ENCODE measurements at places on chromosomes 3 and 15.

DNA sequence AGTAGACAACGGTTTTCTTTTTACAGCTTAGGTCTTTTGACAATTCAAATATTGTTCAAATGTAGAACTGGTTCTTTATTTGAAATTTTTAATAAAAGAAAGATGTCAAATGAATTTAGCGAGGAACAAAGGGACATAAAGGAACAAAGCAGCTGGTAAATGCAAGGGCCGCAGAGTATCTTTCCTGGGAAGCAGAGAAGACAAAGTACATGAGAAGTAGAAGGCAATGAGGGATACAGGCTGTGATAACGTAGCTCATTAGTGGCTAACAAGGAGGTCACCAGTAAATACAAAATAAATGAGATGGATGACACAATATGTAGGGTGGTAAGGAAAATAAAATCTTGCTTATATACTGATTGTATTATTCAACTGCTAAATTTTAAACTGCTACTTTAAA, 762.8 kb downstream of the VGLL3 start:
- DNase-seq, result no peak

- DNase-seq, result no peak
Measured at GRCh38 chr3:42728668-42729364, 26.2 kb upstream of the HHATL start.

DNA sequence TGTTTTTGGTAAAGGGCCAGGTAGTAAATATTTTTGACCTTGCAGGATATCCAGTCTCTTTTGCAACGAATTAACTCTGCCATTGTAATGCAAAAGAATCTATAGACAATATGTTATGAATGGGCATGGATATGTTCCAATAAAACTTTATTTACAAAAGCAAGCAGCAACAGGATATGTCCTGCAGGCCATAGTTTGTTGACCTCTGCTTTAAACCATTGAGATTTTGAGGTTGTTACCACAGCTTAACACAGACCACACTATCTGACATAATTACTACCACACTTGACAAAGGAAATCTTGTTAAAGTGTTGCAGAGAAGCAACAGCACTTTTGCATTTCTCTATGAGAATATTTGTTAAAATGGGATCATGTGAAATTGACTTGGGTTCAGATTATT, 349.3 kb downstream of the ERC2 start:
- DNase-seq, result no peak

- no peak for DNase-seq
Measured at GRCh38 chr3:4461468-4462090, 5.5 kb downstream of the SUMF1 start.

- peak; percentile 75 for DNase-seq
Measured at GRCh38 chr3:16337856-16338540, 73.0 kb downstream of the OXNAD1 start.

- no peak for DNase-seq
Measured at GRCh38 chr3:48832684-48833083, 15.0 kb downstream of the PRKAR2A start.

- DNase-seq, result no peak
Measured at GRCh38 chr3:96803870-96804269, 10.5 kb upstream of the EPHA6 start.

GRCh38 chr3:63523100-63523499, 129.4 kb upstream of the SNTN start:
- DNase-seq, result peak; percentile 2

- no peak for DNase-seq
Measured at GRCh38 chr3:172069478-172069877, 30.1 kb downstream of the FNDC3B start.

- peak; percentile 89 for DNase-seq
Measured at GRCh38 chr15:84747416-84748273, 747 bp upstream of the ZNF592 start.

- DNase-seq, result no peak
Measured at GRCh38 chr15:80891006-80891405, 98.6 kb downstream of the MESD start.

DNA sequence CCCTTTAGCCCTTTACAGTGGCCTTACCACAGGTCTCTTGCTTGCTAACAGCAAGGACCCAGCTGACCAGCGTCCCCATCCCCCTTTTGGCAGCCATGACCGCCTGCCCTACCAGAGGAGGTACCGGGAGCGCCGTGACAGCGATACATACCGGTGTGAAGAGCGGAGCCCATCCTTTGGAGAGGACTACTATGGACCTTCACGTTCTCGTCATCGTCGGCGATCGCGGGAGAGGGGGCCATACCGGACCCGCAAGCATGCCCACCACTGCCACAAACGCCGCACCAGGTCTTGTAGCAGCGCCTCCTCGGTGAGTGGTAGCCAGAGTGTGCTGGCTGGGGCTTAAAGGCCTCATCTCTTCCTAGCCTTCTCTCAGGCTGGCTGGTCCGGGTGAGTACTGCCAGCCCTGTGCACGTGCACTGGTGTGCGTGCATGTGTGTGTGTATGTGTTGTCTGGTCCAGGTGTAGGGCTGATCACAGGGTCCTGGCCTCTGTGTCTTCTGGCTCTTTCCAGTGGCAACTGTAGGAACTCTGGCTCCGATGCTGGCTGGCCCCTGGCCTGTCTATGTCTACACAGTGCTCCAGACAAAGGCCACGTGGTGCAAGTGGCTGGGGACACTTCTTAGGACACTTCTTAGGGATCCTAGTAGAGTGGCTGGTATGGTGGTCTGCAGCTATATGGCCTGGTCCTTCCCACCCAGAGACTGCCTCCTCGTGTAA, 4.4 kb downstream of the CLK3 start:
- no peak for DNase-seq

GRCh38 chr15:72785432-72785831, 1.9 kb upstream of the ADPGK start:
- peak; percentile 75 for DNase-seq

DNA sequence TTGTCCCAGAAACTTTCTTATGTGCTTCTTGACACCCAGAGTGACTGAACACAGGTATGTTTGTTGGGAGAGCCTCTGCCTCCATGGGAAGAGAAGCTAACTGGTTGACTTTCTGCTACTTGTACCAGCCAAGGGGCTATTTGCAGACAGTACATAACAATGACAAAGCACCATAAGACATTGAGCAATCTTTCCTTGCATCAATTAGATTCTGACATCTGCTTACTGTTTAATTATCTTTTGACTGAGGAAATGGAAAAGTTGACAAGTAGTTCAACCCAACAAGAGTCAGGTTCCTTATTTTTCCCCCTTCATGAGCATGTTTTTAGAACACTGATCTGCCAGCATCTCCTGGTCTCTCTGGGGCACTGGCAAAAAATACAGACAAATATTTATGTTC, 157.7 kb downstream of the RPLP1 start:
- peak; percentile 71 for DNase-seq

- no peak for DNase-seq
Measured at GRCh38 chr3:31294430-31295149, 238.1 kb upstream of the STT3B start.

DNA sequence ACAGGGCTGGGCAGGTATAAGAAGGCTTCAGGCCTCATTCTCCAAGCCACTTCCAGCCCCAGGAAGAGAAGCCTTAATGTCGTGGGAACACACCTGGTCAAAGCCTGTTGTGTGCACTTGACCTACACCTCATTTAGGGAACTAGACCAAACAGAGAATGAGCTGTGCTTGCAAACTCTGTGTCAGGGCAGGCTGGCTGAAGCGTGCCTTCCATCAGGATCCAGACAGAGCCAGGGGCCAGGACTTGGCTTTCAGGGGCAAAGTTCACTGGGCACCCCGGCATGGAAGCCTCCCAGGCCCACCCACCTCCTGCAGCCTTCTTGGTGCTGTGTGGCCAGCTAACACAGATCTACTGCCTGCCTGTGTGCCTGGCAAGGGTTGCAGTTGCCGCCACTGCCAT, 11.5 kb downstream of the RBPMS2 start:
- no peak for DNase-seq

DNA sequence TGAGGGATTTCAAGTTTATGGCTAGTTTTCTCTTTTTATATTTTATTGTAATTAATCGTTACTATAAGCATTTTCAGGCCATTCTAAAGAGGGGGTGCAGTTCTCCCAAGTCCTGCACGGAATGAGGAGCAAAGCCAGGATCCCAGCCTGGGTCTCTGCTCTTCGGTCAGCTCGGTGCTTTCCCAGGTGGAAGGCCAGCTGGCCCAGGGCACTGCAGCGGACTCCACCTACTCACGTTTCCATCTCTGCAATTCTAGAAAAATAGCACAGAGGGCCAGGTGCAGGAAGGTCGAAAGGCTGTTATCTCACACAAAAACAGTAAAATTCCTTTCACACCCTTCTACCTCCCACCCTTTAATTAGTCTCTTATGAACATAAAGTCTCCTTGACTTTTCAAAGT, 59.5 kb upstream of the HES1 start:
- DNase-seq, result no peak

GRCh38 chr3:14991151-14991742, 43.9 kb downstream of the NR2C2 start:
- DNase-seq, result no peak

GRCh38 chr3:13223574-13224237, 150.5 kb upstream of the IQSEC1 start:
- DNase-seq, result peak; percentile 80

DNA sequence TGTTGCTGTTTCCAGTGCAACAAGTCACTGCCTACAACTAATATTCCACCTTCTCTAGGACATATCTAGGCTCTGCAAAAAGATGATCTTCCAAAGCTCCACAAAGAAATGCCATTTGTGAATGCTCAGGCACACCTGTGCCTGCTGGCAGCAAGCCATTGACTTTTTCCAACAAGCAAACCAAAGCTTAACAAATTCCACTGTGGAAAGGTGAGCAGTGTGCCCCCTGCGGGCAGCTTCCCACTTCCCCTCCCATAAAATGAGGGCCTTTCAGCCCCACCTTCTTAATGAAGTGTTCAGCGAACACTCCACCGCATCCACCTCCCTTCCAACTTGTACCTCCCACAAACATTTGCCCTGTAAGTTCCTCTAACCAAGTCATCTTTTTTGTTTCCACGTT, 157.5 kb upstream of the SLC24A5 start:
- peak; percentile 4 for DNase-seq

DNA sequence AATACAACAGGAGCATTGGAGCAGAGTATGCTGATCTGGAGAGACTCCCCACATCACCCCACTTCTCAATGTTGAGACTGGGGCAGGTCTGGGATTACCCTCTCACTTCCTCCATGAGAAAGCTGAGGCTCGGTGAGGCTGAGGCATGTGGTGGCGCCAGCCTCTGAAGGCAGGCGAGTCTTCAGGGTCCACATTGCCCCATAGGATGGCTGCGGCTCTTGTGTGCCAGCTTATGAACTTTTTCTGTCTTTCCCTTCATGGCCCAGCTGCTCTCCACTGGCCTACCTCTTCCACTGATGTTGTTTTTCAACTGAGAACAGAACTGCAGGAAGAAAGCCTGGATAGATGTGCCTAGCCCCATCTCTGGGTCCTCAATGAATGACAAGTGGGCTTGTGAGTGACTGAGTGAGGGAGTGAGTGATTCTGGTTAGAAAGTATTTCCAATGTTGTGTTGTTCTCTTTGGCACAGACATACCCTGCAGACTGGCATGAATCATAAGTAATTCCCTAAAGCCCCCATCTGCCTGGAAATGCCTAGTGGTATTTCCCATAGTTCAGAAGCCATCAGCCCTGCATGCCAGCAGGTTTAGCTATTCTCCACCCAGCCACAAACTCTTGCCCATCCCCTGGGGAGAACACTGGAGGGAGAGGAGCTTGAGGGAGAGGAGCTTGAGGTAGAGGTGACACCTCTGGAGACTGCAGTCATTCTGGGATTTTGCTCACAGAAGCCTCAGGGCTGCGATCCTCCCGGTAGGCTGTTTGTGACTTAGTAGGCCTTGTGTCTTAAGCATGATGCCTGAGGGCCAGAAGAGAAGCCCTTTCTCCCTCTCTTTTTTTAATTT, 56.9 kb downstream of the AMOTL2 start:
- DNase-seq, result no peak

DNA sequence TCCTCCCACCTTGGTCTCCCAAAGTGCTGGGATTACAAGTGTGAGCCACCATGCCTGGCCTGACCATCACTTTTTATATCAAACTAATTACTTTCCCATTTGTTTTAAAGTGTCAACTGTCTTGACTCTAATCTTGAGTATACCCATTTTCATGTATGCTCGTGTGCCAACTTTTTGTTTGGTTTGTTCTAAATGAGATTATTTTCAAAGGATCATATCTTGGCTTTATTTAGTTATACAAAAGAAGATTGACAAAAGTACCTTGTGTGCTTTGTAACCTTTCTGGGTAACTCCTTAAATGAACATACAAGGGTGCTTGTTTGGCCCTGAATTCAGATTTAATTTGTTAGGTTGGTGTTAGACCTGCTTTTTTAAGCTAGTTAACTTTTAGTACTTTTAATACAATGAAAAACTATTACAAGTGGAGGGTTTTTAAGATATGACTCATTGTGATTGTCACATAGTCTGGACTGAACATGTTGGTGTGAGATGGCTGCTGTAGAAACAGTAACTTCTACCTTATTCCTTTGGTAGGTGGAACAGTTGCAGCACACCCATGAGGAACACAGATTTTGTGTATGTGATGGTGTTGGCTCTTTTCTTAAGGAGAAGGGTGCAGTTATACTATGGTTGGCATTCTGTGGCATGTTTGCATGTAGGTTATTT, 10.7 kb downstream of the KIF23 start:
- no peak for DNase-seq

GRCh38 chr3:66017591-66017990, 21.1 kb downstream of the MAGI1 start:
- DNase-seq, result no peak

- no peak for DNase-seq
Measured at GRCh38 chr15:88395241-88395640, 71.9 kb downstream of the MRPL46 start.

DNA sequence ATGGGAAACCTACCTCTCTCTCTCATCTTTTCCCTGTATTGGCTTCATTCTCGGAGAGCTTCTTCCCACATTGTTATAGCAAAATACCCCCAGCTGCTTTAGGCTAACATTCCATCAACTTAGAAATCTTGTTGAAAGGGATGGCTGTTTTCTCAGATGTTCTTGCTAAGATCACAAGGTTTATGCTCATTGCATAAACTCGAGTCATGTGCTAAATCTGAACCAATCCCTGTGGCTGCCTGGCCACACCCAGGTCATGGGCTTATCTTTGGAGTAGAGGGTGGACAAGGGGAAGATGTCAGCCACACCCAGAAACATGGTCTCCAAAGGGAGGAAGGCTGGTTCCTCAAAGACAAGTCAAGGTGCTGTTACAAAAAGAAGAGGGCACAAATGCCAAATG, 150.6 kb upstream of the UMPS start:
- DNase-seq, result no peak

Data from NB4 (cell line).